ENCODE measurements at places on chromosomes 6 and 20.

DNA sequence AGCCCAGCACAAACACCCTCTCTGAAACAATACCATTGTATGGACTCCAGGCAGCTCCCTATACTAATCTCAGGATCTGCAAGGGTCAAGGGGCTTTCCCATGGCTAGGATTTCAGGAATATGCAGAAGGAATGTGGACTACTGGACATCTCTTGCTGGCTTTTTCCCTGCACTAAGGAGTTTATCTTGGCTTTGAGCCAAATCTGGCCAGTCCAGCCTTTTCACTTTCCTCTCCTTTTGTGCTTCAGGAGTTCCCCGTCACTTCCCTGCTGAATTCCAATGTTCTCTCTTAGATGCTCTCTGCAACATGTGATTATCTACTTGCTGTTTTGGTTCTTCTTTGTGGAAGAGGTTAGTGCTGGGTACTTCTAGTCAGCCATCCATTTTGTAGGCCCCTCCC, 568.2 kb downstream of the HDGFL1 start:
- DNase-seq = no peak

DNA sequence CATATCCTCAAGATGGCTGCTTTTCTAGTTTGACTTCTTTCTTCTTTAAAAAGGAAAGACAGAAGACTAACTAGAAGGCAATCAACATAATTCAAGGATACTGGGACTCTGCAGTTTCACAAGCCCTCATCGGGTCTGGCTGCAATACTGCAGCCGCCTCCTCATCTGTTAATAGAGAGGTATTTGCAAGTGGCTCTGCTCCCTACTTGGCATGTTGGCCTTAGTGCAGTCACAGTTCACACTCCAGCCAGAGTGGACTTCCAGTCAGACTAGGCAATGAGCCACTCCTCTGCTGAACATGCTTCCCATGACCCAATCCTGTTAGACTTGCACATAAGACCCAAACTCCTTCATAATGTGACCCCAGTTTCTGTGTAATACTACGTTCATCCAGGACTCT, 141.9 kb upstream of the ENPP5 start:
- no peak for DNase-seq

DNA sequence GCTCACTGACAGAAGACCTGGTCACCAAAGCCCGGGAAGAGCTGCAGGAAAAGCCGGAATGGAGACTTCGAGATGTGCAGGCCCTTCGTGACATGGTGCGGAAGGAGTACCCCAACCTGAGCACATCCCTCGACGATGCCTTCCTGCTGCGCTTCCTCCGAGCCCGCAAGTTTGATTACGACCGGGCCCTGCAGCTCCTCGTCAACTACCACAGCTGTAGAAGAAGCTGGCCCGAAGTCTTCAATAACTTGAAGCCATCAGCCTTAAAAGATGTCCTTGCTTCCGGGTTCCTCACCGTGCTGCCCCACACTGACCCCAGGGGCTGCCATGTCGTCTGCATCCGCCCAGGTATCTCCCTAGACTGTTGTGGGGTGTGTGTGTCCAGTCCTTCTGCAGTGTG, 4.4 kb downstream of the TTPAL start:
- no peak for DNase-seq

DNA sequence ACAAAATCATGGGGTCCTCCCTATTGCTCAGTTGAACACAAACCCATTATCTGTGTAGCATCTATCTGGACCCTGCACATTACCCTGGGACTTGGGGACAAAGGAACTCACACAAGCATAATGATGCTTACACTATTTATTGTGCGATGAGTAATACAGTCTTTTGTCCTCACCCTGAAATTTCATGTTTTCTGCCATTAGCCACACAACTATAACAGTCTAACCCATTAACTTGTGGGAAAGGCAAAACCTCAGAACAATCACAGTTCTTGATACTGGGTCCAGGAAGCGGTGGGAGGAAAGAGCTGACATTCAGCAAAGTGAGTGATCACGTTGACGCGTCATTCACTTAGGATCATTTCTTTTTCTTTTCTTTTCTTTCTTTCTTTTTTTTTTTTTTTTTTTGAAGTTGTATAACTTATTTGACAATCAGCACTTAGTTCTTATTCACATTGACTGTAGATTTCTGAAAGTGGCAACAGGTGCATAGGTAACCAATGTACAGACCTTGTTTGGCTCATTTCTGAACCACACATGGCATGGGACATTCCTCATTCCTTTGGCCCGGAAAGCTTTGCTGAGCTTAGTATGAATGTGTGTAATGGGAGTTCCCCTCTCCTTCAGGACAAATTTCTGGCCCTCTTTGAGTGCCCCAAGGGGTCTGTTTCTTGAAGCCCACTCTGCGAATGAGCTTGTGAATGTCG, 94.8 kb upstream of the CNKSR3 start:
- DNase-seq = no peak

DNA sequence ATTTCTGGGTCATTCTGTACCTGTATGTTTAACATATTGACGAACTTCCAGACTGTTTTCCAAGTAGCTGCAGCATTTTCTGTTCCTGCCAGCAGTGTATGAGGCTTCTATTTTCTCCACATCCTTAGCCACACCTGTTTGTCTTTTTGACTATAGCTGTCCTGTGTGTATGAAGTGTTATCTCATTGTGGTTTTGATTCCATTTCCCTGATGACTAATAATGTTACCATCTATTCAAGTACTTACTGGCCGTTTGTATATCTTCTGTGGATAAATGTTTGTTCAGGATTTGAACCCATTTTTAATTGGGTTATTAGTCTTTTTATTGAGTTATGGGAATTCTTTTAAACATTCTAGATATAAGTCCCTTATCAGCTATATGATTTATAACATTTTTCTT, 95.2 kb downstream of the JAG1 start:
- peak; percentile 23 for DNase-seq

DNA sequence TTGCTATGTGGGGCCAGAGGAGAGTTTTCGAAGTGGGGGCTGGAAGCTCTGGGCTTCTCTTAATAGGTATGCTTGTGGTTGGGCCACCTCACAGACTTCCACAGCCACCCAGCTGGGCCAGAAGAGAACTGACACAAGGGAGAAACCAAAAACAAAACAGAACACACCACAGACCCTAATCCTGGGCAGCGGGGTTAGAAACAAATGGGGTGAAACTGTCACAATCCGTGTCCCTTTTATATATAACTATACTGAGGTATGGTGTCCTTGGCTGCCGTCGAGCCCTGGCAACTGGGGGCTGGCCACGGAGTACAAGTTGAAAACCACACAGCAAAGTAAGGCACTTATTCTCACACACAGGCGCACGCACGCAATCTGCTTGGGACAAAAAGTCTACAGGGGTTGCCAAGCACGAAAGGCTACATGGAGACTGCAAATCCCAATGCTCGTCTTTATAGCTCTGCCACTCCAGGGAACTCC, 78.3 kb downstream of the TRAM2 start:
- DNase-seq = no peak

DNA sequence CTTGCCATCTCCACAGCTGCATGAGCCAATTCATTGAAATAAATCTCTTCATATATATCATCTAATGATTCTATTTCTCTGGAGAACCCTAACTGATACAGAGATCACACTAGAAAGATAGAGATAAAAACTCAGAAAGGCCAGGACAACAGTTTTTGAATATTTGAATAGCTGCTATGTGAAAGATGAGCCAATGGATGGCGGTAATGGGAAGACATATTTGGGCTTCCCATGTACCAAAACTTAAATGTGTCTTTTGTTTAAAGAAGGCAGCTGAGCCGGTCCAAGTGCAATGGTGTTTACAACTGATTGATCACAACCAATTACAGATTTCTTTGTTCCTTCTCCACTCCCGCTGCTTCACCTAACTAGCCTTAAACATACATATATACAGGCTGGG, 35.1 kb downstream of the SGK1 start:
- no peak for DNase-seq

GRCh38 chr6:165636402-165637048, 26.5 kb downstream of the PDE10A start:
- DNase-seq = no peak

DNA sequence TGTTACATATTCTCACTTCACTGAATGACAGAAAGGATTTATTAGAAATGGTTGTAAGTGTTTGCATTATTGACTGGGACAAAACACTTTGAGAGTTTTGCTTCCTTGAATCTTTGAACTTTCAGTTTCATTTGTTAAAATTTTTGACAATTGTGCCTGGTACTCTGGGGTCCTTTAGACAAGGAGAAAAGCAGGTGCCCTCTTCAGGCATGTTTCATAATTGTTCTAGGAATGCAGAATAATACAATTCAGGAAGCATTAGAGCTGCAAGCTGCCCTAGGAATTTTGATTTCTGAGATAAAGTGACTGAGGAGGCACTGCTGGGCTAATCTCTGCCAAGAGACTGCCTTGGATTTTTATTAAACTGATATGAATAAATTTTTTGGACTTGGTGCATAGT, 49.7 kb downstream of the TOP1 start:
- DNase-seq = no peak

- DNase-seq = no peak
These were observed 40.1 kb downstream of the SOX4 start for GRCh38 chr6:21633511-21634109.

GRCh38 chr20:61449057-61449609, 197.1 kb downstream of the CDH4 start:
- DNase-seq = no peak

GRCh38 chr6:156809034-156809433, 31.9 kb downstream of the ARID1B start:
- no peak for DNase-seq

- DNase-seq = no peak
These were observed 94.8 kb downstream of the NFATC2 start for GRCh38 chr20:51447765-51448148.

GRCh38 chr20:8393381-8393780, 261.3 kb downstream of the PLCB1 start:
- DNase-seq = no peak

DNA sequence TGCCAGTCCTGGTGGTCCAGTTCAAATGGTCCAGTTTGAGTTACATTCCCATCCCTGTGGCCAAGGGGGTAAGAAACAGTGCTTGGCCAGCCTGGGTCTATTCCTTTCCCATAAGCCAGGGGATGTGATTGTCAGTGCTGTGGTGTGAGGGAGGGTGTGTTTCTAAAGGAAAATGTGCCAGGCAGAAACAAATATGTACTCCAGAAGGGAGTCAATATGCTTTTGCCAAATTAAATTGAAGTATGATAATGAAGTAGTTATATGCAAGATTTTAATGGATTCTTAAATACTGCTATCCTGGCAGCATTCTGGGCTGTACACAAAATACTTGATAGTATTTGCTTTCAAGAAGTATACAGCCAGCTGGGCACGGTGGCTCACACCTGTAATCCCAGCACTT, 16.6 kb upstream of the PAQR8 start:
- no peak for DNase-seq

GRCh38 chr6:29633534-29633905, 537 bp upstream of the GABBR1 start:
- no peak for DNase-seq

GRCh38 chr20:1997483-1998192, 3.8 kb upstream of the PDYN start:
- no peak for DNase-seq

GRCh38 chr6:157184202-157185015, 138.9 kb downstream of the TMEM242 start:
- DNase-seq = no peak

DNA sequence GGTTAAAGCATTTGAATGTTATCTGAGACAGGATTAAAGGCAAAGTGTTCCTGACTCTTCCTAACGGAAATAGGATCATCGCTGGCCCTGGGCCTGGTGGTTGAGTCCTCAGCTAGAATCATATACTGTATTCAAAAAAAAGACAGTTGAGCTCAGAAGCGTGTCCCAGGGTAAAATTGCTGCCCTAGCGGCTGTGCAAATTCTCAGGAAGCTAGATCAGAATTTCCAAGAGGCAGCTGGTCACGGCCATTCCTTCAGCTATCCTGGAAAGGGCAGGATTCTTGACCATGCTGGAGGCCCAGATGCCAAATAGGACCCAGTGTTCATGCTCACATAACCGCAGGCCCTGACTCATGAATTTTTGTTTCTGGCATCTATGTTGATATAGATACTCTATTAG, 67.4 kb downstream of the STMND1 start:
- no peak for DNase-seq

DNA sequence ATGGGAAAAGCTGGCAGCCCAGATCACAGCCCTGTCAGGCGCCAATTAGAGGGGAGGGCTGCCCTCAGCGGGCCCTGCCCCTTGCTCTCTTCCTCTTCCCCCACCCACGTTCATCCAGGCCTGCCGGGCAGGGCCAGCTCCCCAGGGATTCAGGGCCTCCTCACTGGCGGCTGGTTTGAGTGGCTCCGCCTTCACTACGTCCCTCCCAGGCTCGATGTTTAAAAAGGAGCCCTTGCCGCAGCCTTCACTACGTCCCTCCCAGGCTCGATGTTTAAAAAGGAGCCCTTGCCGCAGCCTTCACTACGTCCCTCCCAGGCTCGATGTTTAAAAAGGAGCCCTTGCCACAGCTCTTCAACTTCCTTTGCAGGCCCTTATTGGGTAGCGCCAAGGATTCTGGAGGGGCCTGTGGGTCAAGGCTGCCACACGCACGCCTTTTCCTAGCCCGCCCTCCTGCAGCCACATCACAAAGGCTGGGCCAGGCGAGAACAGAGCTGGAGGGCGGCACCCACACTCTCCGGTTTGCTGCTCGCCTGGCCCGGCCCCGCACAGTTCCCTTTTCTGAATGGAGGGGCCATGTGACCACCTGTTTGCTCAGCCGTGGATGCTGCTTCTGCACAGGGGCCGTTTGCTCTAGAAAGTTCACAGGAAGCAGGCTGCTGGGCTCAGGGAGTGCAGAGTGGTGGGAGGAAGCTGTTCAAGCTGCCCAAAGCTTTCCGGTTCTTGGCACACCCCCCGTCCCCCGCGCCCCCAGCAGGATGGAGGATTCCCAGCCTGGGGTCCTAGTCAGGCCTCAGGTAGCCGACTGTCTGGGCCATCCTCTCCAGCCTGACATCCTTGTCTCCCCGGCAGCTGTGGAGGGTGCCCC, 1.6 kb downstream of the SLC17A9 start:
- peak; percentile 64 for DNase-seq

DNA sequence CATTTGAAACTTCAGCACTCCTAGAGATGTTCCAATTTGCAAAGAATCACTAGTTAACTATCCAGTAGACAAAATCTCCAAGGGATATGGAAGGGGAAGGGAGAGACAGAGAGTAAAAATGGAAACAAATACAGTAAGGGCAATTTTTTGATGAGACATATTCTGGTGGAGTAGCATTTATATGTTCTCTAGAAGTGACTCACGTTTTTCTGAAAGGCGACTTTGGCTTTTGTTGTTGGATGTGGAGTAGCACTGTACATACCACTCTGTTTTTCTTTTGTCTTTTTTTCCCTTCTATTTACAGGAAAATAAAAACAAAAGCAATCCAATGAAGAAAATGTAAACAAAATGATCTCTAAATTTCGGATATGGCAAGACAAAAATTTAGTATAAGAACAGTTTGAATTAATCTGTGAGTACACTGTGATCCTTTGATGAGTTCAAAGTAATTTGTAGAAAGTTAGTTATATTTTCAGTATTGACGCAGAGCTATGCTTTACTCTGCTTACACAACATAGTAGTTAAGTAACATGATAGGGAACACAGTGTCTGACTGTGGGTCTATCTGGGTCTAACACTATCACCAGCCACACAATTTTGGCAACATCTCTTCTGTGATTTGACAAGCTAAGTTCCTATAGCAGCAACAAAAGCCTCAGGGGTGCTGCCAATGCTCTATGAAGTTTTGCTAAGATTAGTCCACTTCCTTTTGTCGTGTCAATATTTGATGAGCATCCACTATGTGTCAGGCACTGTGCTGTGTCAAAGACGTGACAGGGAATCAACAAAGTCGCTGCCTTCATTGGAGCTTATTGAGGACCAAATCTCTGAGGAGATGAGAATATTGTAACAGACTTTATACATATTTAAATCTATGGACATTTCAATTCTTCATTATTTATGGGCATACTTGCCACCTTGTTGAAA, 27.3 kb upstream of the TAGAP start:
- DNase-seq = no peak
